AG10803 (cell line): ENCODE measurements at places on chromosomes 12 and 14.
A peak's percentile ranks its signal among the peaks of the same experiment; 100 is the strongest.

DNA sequence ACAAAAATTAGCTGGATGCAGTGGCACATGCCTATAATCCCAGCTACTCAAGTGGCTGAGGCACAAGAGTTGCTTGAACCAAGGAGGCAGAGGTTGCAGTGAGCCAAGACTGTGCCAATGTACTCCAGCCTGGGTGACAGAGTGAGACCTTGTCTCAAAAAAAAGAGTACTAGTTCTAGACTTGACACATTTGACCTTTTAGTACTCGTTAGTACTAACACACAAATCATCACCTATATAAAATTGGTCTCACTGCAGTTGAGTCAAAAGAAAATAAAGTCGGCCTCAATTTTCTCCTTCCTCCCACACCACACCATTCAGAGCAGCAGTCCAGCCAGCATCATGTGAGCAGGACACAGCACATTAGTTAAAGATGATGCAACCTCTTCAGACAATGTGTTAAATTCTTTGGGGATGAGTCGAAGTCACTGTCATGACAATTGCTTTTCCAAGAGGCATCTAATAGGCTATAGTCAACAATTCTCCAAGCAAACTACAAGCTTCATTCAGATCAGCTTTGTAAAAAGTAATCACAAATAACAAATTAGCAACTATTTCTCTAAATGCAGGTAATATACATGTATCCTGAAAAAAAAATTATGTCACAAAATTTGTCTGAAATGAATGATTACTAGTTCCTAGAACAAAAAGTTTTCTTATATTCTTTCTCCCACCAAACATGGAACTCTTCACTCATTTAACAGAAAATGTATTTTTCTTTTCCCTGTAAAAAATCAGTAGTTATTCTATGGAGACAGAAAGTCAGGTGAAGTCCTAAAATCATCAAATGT lies 55.6 kb downstream of the CLIP1 start:
- peak; percentile 96 for DNase-seq

DNA sequence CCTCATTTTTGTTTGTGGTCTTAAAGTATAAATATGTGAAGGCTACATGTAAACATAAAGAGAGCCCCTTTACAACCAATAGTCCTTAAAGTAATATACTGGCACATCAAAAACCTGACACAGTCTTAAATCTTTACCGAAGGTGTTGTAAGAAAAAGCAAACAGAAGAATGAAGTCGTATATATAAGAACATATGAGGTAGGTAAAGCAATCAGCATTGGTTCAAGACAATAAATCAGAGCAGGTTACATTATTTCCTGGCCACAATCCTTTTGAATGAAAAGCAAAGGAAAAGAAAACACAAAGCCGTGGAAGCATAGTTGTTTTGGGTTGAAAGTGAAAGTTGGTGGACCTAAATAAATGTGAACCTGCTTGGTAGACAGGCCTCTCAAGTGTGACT lies 183.7 kb upstream of the STXBP6 start:
- DNase-seq: no peak

DNA sequence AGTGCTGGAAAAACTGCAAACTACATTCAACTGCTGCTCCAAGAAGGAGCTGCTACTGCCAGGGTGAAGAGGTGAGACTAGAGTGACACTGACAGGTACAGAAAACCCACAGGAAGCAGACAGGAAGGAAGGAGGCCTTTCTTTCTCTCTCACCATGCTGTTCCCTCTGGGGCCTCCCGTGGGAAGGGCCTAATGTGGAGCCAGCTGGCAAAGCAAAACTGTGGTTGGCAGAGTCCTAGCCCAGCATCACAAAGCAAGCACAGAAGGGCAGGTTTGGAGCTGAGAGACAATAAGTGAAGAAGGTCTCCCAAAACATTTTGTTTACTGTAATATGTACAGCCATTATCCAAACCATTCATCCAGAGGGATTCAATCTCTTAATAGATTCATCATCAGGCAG lies 122.5 kb upstream of the MAX start:
- DNase-seq: peak; percentile 51

DNA sequence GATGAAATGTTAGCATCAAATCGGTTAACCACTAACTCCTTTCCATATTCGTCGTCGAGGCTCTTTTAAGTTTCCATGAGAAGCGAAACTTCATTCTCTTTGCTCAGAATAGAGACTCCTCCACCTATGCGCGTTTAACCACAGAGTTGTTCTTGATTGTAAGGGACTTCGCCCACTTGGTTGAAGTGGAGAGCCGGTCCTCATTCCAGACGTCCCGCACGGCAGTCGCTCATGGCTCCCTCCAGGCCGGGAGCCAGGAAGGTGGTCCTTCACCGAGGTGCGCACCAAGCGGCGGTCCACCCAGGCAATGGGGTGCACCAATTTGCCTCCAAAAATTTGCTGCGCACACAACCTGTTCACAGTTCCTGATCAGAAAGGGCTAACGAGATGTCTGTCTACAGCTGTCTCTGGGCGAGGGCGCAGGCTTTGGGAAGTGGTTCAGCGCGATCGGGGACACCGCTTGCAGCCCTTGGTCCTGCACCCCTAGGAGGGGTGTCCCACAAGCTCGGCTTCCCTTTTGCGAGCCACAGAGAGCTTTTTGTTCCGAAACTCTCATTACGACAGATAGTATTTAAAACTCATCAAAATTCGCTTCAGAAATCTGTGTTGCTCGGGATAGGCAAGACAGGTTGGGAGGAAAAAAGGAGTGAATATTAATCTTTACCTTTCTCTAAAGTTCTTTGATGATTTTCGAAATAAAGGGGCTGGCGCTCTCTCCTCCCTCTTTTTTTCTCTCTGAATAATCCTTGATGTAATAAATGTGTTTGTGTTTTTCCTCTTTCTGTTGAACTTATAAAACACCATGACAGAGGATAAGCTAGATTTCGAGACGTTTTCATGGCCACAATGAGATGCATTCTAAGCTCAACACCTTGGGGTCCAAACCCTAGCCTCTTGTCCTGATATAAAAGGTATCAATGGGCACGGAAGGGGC lies 6.4 kb upstream of the ALX1 start:
- no peak for DNase-seq
